Choroid plexus epithelial cell (primary cell): ENCODE measurements at places on chromosomes 2 and 18.
A peak's percentile ranks its signal among the peaks of the same experiment; 100 is the strongest.

DNA sequence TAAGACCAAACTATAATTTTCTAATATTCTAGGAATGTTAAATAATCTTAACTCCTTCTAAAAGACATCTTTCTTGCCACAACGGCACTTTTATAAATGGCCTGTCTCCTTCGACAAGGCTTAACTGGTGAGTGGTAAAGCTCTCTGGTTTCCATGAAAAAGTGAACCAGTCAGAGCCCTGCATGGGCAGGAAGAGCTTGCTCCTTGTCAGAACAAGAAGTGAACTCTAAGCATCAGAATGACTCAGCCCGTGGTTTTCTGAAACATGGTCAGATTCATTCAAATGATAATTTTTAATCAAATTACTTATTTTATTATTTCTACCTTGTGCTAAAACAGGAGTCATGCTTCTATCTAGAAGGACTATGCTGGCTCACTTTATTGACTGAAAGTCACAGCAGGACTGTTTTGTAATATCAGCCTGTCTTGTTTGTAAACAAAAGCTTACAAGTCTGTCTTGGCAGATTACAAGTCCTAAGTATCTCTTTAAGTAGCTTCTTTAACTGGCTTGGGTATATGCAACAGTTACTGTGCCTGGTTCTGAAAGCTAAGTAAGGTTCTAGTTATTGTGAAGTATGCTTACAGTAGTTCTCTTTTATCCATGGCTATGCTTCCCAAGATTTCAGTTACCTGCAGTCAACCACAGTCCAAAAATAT is 245.4 kb downstream of the NAPG start:
- peak; percentile 71 for DNase-seq

- peak; percentile 59 for DNase-seq
Measured at GRCh38 chr18:6057604-6058003, 162.3 kb upstream of the TMEM200C start.

DNA sequence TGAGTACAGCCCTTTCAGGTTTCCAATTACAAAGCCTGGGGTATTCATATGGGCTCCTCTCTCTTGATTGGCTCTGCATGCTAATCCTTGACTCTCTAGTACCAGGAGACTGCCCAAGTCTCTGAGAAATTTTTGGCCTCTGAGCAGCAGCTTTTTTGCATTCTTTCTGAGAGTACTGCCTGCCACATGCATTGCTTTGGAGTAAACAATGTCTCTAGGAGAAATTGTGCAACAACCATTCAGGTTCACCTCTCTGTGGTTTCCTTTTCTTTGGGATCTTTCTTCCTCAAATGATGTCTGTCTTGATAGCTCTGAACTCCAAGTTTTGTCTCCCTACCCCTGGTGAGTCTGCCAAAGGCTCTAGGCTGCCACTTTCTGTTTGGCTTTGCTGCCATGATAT is 115.8 kb upstream of the SETBP1 start:
- DNase-seq: peak; percentile 80

DNA sequence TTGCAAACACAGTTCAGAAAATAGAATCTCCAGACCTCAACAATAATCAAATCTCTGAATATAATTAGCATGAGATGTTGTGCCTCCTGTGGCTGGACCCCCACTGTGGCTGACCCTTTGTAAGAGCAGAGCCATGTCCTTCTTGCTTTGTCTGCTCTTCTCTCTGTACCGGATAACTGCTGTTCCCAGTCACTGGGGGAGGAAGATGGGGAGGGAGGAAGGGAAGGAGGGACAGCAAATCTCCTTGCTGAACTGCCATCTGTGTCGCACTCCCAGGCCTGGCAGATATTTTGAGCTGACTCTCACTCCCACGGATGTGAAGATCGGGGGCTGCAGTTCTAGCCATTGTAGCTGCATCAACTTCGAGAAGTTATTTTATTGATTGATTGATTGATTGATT is 319.0 kb upstream of the CXCR4 start:
- no peak for DNase-seq

GRCh38 chr2:231683292-231684235 is 24.8 kb upstream of the PTMA start:
- DNase-seq: no peak

- DNase-seq: peak; percentile 31
Measured at GRCh38 chr2:197500503-197501131, 438 bp downstream of the HSPE1 start.

- no peak for DNase-seq
Measured at GRCh38 chr2:95047629-95048510, 22.4 kb downstream of the MAL start.

DNA sequence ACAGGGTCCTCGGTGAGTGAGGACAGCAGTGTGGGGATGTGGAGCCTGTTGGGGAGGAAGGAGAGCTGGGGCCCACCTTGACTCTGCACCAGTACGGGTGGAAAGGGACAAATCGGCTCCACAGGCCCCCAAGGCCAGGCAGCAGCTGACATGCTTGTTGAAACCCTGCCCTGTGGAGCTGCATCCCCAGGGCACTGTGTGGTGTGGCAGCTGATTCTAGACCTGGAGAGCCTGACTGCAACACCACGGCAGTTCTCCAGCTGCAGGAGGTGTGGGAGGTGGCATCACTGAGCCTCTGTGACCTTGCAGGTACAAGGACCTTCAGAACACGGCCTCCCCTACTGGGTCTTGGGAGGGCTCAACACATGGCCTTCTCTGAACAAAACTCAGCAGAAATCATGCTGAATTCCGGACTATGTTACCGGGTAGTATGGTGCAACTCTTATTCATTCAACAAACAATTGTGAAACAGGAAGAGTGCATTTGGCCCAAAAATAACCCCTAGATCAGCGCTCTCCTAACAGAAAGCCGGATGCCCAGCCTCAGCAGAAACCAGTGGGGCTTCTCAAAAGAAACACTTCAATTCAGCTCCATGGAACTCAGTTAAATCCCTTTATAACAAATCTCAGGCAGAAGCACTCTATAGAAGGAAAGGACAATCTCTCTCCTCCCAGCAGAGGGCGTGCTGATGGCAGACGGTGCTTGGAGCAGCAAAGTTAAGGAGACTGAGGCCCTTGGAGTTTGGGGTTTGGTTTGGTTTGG is 104.4 kb upstream of the SALL3 start:
- peak; percentile 4 for DNase-seq

DNA sequence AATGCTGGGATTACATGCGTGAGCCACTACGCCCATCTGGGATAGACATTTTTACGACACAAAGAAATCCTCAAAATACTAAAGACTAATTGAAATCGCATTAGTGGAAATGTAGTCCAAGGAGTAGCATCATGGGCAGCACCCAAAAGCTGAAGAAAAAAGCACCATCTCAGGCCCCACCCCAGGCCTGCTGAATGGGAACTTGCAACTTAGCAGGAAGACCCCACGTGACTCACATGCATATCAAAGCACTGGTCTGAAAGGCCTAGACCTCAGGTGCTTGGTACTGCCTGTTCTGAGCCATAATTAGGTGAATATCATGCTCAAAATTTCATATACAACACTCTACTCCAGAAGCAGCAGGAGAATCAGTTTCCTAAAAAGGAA is 28.9 kb downstream of the SPRED2 start:
- no peak for DNase-seq

DNA sequence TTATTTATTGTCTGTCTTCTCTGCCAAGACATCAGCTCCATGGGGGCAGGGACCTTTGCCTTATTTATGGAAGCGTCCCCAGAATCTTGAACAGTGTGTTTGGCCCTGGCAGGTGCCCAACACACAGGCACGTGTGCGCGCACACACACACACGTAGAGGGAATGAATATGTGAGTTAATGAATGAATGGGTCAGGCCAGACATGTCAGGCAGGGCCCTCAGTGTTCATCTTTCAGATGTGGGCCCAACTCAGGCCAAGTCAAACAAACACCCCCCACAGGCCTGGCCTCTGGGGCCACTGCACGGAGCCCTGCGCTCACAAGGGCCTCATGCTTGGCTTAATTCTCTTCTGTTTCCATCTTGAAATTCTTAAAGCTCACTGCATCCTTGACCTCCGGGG is 54.1 kb downstream of the DYSF start:
- peak; percentile 43 for DNase-seq

GRCh38 chr18:14086458-14087231 is 45.6 kb downstream of the ZNF519 start:
- DNase-seq: peak; percentile 68

DNA sequence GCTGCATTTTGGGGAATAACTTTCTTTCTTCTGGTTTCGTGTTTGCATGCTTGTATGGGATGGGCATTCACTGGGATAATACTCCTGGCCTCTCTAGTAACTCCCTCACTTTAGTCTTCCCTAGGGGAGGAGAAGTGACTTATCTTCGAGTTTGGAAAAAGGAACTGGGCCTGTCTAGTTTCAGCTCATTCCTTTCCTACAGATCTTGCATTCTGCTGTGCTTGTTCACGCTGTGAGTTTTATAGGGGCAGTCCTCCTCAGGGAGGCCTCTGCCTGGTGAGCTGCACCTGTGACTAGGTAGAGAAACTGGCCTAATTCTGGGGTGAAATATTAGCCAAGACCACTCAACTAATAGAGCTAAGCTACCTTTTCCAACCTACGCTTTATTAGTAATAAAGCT is 50.9 kb downstream of the PHLPP1 start:
- DNase-seq: no peak

- DNase-seq: peak; percentile 43
Measured at GRCh38 chr18:71797554-71797953, 746.6 kb downstream of the CBLN2 start.

DNA sequence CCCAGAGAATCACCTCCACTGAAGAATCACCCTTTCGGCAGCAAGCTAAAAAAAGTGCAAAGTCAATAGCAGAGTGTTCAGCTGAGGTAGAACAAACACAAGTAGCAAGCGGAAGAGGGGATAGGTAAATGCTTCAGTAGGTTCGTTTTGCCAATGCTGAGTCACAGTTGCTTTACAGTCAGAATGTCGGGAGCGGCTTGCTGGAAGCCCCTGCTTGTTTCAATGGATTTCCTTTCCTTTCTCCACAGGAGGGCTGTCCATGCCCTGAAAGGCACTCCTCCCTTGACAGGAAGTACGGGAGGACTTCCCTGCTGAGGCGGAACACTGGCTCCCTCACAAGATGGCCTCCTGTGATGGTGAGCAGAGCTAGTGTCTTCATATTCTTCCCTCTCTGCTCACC is 146.2 kb upstream of the LYPD1 start:
- no peak for DNase-seq

DNA sequence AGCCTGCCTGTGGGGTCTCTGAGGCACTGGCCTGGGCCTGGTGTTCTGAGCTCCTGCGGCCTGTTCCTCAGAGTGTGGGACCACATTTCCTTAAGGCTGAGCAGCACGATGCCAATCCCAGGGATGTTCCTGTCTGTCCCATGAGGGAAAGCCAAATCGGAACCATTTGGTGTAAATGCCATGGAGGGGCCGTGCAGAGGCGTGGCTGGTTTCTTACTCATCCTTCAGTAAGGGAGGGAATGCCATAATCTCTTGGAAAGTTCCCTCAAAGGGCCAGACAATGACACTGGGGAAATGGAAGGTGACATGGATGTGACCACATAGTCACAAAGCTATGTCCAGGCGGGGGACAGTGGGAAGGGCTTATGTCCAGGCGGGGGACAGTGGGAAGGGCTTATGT is 14.4 kb upstream of the PTMA start:
- no peak for DNase-seq

DNA sequence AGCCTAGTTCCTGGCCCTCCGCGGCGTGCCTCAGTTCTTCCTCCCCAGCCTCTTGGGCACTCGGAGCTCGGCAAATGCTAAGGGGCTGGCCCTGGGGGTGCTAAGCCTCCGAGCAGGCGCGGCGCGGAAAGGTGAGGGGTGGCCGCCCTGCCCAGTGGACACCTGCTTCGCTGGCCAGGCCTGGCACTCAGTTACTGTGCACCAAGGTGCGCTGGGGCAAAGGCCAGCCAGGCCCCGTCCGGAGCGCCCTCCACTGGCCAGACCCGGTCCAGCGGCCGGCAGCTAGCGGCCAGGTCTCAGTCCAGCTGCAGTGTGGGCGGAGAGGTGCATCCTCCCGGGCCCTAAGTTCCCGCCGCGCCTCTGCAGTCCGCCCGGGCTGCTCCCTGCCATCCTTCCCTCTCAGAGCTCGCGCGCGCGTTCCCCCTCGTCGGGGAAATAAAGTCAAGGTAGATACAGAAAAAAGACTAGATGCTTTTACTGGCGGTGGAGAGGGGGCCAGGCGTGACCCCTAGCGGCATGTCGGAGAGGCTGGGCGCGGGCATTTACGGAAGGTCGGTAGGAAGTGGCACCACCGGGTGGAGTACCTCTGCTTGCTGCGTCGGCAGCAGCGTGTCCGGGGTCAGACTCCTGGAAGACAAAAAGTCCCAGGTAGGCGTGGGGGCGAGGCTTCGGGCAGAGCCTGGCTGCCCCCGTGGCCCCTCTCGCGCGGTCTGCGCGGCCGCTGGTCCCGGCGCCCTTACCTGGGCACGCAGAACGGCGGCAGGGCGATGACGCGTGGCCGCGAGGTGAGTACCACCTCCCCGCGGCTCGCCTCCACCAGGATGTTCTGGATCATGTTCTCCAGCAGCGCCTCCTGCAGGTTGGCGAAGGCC is 9.4 kb upstream of the CRYBA2 start:
- peak; percentile 21 for DNase-seq

DNA sequence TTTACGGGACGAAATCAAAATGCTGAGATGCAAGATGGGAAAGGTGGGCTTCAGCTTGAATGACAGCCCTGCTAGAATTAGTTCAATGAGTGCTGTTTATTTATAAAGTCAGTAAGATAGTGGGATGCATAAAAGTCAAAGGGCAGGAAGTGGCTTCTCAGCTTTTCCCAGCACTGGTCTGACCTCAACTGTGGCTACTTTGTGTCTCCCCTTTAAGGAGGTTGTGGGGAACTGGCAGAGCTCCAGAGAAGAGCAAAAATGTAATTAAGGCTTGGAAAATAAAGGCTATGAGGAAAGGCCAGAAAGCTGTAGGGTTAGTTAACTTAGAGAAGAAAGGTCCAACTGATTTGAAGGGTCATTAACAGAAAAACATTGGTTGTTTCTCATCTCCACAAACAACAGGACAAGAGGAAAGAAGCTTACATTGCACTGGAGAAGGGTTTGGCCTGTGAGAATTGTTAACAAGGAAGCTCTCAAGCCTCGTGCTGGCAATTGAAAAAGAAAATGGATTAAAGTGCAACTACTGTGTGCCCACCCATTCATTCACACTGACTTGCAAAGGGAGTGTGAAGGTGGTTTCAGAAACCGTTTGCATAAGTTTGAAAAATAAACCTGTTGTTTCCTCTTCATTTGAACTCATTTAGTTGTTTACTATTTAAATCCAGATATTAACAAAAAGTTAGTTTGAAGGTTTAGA is 68.8 kb upstream of the CD28 start:
- peak; percentile 39 for DNase-seq

GRCh38 chr18:23198217-23198845 is 63.0 kb downstream of the CABLES1 start:
- DNase-seq: no peak

DNA sequence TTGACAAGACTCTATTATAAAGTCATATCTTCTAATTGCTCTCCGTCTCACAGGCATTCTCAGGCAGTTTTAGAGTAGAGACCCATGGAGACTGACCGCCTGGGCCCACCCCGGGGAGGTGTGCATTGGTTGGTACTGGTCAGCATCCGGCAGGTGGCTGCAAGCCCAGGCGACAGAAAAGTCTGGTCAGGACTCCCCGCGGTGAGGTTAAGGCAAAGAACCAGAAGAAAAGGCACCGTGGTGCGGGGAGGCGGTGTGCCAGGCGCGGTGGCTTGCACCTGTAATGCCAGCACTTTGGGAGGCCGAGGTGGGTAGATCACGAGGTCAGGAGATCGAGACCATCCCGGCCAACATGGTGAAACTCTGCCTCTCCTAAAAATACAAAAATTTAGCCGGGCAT is 32.5 kb downstream of the AMER3 start:
- DNase-seq: no peak
